Neural crest cell (in vitro differentiated cells): ENCODE measurements at places on chromosomes 4 and X. TPM values are rescaled to one million over a fixed set of nuclear protein-coding genes. Genes with fewer than 3 reads are reported as not detected.

The PAGE1 gene
- total RNA-seq = not detected in 2 replicates

The NMU gene
- total RNA-seq = 10.3 and 12.8 TPM in 2 replicates

The RNF150 gene
- total RNA-seq = 21.0 and 23.3 TPM in 2 replicates

The HAUS3 gene
- 26.1 and 26.9 TPM in 2 replicates for total RNA-seq

The POU3F4 gene
- 13.0 and 13.8 TPM in 2 replicates for total RNA-seq

The RPS6KA6 gene
- total RNA-seq = 7.8 and 8.8 TPM in 2 replicates

The MMGT1 gene
- total RNA-seq = 19.3 and 21.0 TPM in 2 replicates

The MAGEA2 gene
- not detected in 2 replicates for total RNA-seq

The PRSS12 gene
- 1.1 and 1.7 TPM in 2 replicates for total RNA-seq

The IBSP gene
- not detected in 2 replicates for total RNA-seq

The BGN gene
- total RNA-seq = 80.6 and 85.2 TPM in 2 replicates

The HSFX4 gene
- total RNA-seq = not detected in 2 replicates

The CT45A5 gene
- not detected in 2 replicates for total RNA-seq

The BCORL1 gene
- total RNA-seq = 46.2 and 53.7 TPM in 2 replicates

The PCYT1B gene
- total RNA-seq = 32.3 and 34.0 TPM in 2 replicates

The HAND2 gene
- total RNA-seq = not detected in 2 replicates

The KLHL15 gene
- 16.5 and 17.1 TPM in 2 replicates for total RNA-seq

The NUDT10 gene
- total RNA-seq = 17.7 and 18.3 TPM in 2 replicates

The SCRG1 gene
- total RNA-seq = 4.8 and 5.1 TPM in 2 replicates

The DEFB131A gene
- not detected in 2 replicates for total RNA-seq

The FRMD7 gene
- total RNA-seq = 0.21 and 0.52 TPM in 2 replicates

The FAM133A gene
- 0.58 and 0.86 TPM in 2 replicates for total RNA-seq

The TBX22 gene
- total RNA-seq = 0.26 TPM in 1 of 2 replicates, not detected in the other

The GYG2 gene
- 75.6 and 77.9 TPM in 2 replicates for total RNA-seq

The SPANXA2 gene
- total RNA-seq = not detected in 2 replicates

The STOX2 gene
- 26.7 TPM in 2 replicates for total RNA-seq

The TCEAL8 gene
- 58.0 and 61.2 TPM in 2 replicates for total RNA-seq

The GABRQ gene
- 0.84 and 0.91 TPM in 2 replicates for total RNA-seq

The TLR2 gene
- total RNA-seq = 0.28 and 0.71 TPM in 2 replicates
